ENCODE measurements at places on chromosomes 4 and X.

DNA sequence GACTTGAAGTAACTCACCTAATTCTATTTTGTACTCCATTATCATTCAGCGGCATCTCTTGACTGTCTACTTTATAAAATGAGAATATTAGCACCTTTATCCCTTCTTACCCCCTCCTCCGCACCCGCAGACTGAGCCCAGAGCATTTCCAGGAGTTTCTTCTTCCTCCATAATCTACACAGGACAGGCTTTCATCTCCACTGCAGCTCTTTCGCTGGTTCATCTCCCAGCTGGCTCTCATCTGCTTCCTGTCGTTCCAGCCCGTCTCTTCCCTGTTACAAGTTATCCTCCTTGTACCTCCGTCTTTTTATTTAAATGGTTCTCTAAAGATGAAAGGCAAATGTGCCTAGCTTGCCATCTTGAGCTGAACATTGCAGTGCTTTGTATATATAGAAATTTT is 39.8 kb downstream of the GALNT7 start:
- no peak for DNase-seq

DNA sequence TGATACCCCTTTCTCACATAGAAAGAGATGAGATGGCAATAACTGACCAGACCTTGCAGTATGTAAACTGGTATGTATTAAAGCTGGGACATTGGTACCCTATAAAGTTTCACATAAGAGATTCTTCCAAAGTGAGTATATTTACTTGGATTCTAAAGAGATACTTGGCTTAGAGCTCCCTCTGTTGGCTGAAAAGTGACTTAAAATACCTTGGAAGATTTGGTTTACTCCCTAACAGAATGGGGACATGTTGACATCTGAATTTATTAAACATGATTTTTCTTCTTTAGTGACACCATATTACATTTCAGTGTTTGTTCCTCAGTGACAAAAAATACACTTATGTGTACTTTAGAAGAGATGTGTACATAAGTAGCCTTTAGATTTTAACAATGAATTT is 47.9 kb upstream of the RGN start:
- DNase-seq = no peak

DNA sequence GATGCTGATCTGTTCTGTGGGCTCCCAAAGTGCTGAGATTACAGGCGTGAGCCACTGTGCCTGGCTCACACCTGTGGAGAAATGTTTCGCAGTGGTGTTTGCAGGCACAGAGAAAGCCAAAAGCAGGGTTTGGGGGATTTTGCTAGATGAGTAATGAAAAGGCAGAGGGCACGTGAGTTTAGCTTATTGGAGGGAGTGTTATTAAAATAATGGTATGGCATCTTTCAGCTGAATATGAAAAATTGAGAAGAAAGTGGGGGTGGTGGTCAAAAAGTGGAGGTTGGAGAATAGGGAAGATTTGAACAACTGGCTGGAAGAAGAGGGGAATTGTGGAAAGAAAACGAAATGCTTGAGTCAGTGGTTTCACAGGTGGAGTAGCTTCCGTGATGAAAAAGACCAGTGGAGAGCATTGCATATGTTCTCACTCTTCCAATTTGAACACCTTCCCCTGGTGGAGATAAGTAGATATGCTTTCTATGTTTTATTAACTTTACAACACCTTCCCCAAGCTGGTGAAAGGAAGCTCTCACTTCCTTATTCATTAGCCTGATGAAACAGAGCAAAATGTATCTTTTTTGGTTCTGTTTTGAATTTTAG is 1.1 kb upstream of the CHST7 start:
- DNase-seq = no peak

DNA sequence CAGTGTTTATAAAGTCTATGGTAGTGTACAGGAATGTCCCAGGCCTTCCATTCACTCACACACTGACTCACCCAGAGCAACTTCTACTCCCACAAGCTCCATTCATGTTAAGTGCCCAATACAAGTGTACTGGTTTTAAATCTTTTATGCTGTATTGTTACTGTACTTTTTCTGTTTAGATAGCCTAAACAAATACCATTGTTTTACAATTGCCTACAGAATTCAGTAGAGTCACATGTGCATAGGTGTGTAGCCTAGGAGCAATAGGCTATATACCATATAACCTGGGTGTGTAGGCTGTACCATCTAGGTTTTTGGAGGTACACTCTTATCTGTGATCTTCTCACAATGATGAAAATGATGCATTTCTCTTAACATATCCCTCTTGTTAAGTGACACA is 126.7 kb downstream of the DGKK start:
- no peak for DNase-seq

GRCh38 chr4:105257817-105258495 is 111.3 kb downstream of the TET2 start:
- no peak for DNase-seq
